Stimulated activated CD4-positive, alpha-beta T cell treated with anti-CD3 and anti-CD28 coated beads, Interleukin-15, amount 100 ng/mL, for 1 hour (primary cell): ENCODE measurements at places on chromosomes 3 and 15.

GRCh38 chr3:135706758-135707375 lies 258.7 kb upstream of the PPP2R3A start:
- DNase-seq, result no peak

- no peak for DNase-seq
These were observed 4.0 kb downstream of the RPL14 start for GRCh38 chr3:40461161-40461560.

DNA sequence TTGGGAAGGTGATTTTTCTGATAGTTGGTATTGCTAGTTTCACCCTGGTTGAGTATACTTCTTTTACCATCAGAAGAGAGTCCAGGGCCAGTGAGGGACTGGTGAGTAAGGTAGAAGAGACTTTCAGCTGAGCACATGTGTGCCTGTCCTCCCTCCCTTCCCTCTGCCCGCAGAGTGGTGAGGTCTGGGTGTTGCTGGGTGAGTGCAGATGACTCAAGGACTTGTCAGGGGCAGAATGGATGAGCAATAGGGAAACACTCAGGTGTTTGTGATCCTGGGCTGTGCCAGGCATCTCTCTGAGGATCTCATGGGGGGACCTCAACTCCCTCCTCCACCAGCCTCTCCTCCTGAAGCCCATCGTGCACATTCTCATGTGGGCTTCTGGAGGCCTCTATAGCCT lies 76.0 kb upstream of the GSK3B start:
- DNase-seq, result no peak

DNA sequence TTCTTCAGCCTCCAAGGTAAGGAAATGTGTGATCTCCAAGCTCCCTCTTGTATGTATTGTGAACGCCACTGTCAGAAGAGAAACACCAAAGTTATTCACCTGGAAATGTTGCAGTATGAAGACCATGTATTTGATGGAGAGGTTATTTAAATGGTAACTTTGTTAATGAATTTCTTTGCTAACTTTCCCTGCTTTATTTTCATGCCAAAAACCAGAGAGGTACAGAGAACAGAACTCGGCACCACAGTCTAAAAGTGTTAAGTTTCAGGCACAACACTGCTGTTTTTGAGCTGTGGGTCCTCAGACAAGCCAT lies 73.1 kb upstream of the TNFSF10 start:
- DNase-seq, result no peak

DNA sequence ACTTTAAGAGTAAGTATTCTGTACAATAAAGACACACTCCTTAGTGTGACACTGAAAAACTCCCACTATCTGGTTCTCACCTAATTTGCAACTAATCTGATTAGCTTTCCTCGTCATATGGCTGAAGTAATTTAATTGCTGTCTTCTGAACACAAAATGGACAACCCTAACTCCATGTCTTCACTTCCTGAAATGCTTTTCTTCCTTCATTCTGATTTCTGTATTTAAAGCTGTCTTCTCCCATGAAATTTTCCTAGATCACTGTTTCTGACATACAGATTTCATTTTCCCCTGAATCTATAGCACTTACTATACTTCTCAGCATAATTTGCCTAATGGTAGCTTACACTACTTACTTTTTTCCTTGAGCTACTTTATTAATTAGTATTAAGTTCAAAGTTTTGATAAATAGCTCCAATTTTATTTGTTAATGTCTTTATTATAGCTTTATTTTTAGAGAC lies 6.3 kb downstream of the CCPG1 start:
- no peak for DNase-seq

GRCh38 chr3:140343211-140344081 lies 334.4 kb upstream of the TRIM42 start:
- no peak for DNase-seq

- DNase-seq, result no peak
These were observed 85.0 kb downstream of the FAM81A start for GRCh38 chr15:59522988-59523461.
